Activated T-helper 2 cell treated with anti-CD3 and anti-CD28 coated beads, Interferon-gamma antibody, Interleukin-2, Interleukin-4, amounts not matched to agents 10 μg/mL and 5 μg/mL and 100 μg/mL, durations not matched to agents 14 hours and 24 hours and 36 hours (primary cell): ENCODE measurements at places on chromosomes 5 and 9. TPM values are rescaled to one million over a fixed set of nuclear protein-coding genes. Genes with fewer than 3 reads are reported as not detected.

SOX30 gene
- total RNA-seq, result 0.11 TPM in 2 replicates

FAXDC2 gene
- not detected in 2 replicates for total RNA-seq

DNA sequence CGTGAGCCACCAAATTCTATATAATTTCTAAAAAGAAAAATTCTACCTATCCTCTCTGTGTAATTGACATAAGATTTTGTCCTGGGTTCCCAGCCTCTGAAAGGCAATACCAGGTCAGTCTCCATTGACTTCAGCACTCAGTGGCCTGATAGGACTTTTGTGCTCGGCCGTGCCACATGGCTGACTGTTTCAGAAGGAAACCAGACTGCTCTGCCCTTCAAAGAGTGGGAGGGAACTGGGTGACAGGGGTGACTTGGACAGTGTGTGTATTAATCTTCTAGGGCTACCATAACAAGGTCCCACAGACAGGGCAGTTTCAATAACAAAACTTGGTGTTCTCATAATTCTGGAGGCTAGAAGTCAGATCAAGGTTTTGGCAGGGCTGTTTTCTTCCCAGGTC is 43.0 kb downstream of the ARHGAP26 start:
- no peak for DNase-seq

GRCh38 chr5:178143901-178144300 is 9.8 kb downstream of the NHP2 start:
- DNase-seq, result no peak
